Thyroid gland (tissue), 4 donors: ENCODE measurements at places on chromosomes 16 and 17. TPM values are rescaled to one million over a fixed set of nuclear protein-coding genes. Genes with fewer than 3 reads are reported as not detected.

CPHXL2 gene
- total RNA-seq: not detected

SLFN13 gene
- total RNA-seq: 14.9 TPM

GRCh38 chr16:19132898-19133297 is 19.1 kb downstream of the ITPRIPL2 start:
- H3K4me3 ChIP-seq: no peak overlapping the region
- H3K36me3 ChIP-seq: no peaks in the 10 kb centered on the region
- no peaks in the 10 kb centered on the region for H3K27me3 ChIP-seq
- H3K27ac ChIP-seq: no peak overlapping the region

DNA sequence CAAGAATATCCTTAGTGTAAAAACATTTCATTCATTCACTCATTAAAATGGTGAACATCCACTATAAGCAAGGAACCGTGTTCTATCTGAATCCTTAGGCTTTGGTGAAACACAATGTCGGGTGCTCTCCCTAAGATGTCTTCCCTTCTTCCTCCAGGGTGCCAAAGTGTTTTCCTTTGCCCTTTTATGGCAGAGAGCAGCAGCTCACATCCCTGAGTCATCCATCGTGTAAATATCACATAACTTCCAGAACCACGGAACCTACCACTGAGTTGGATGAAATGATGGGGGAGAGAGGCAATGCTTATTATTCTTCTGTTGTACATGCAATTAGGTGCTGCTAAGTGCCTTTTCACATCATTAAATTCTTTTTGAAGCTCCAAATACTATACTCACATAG is 50.2 kb downstream of the DNAH3 start:
- no peak overlapping the region for H3K27ac ChIP-seq
- no peaks in the 10 kb centered on the region for H3K36me3 ChIP-seq
- no peak overlapping the region for H3K4me3 ChIP-seq
- DNase-seq: no peak
- H3K27me3 ChIP-seq: no peaks in the 10 kb centered on the region
- H3K4me1 ChIP-seq: no peaks in the 10 kb centered on the region
